ENCODE measurements at places on chromosomes 6 and 20. TPM values are rescaled to one million over a fixed set of nuclear protein-coding genes. Genes with fewer than 3 reads are reported as not detected.

The EDN3 gene
- 17.6 TPM for total RNA-seq

The ACTL10 gene
- total RNA-seq, result 0.66 TPM

The SAMD5 gene
- 12.6 TPM for total RNA-seq

The IP6K3 gene
- 0.16 TPM for total RNA-seq

The TAF11 gene
- total RNA-seq, result 36.7 TPM

The LAMA5 gene
- total RNA-seq, result 618 TPM

The CST2 gene
- 1.2 TPM for total RNA-seq

The HNF4A gene
- 0.20 TPM for total RNA-seq

DNA sequence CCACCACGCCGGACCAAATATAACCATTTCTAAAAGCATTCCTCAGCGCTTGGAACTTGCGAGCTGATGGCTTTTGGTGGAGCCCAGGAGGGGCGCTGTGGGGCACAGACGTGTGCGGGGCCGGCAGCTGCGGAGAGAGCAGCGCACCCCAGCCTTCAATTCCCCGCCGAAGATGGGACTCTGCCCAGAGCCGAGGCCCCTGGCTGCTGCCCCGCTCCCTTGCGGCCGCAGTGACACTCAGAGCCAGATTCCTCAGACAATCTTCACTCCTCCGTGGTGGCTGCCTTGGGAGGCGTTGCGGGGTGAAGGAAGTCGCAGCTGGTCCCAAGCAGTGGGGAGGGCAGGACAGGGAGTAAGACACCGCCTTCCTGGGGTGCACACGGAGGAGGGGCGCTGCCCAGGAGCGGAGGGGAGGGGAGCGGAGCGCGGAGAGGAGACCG is 87.7 kb downstream of the TMEM242 start:
- H3K27ac ChIP-seq, result peak overlapping the region; percentile 51
- DNase-seq, result peak; percentile 68
- H3K4me1 ChIP-seq, result peaks cover 29% of the 10 kb centered on the region
- peaks cover 67% of the 10 kb centered on the region for H3K27me3 ChIP-seq
- no peaks in the 10 kb centered on the region for H3K36me3 ChIP-seq

- DNase-seq, result no peak
- no peaks in the 10 kb centered on the region for H3K27me3 ChIP-seq
- peaks cover 9% of the 10 kb centered on the region for H3K4me1 ChIP-seq
- peaks cover 13% of the 10 kb centered on the region for H3K36me3 ChIP-seq
These were observed 43.7 kb downstream of the TMEM200A start for GRCh38 chr6:130409418-130410100.

DNA sequence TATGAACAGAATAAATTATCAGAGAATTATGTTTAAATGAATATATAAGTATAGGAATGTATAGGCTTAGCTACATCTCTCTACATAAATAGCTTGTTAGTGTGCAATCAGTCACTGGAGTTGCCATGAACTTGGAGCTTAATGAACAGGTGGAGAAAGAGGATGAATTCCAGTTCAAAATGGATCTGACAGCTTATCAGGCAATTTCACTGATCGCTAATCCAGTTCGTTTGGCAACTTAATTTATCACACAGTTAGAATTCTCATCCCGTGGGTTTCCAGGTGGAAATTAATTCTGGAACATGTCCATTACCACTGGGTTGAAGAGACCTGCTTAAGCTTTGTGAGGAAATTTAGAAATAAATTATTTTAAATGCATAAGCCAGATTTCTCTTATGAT is 118.1 kb downstream of the MACROD2 start:
- DNase-seq, result no peak
- H3K4me3 ChIP-seq, result no peak overlapping the region
- peaks cover 13% of the 10 kb centered on the region for H3K27me3 ChIP-seq

DNA sequence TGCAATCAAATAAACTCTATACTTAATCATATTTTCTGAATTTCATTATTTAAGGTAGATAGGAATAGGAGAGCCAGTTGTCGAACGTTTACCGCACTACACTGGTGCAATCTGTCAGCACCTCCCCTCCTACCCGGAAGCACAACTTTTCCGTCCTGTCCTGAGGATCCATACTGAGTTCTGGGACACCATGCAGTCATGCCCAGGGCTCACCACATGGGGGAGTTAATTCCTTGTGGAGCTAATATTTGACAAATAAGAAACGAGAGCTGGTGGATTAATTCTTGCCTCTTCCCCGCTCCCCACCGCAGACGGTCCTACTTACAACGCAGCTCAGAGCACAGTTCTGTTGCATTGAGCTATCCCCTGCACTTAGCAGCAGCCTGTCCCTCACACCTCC is 107.7 kb upstream of the RALGAPA2 start:
- peaks cover 12% of the 10 kb centered on the region for H3K4me1 ChIP-seq
- no peaks in the 10 kb centered on the region for H3K36me3 ChIP-seq
- DNase-seq, result no peak
- H3K27ac ChIP-seq, result no peak overlapping the region
- peaks cover 27% of the 10 kb centered on the region for H3K27me3 ChIP-seq

DNA sequence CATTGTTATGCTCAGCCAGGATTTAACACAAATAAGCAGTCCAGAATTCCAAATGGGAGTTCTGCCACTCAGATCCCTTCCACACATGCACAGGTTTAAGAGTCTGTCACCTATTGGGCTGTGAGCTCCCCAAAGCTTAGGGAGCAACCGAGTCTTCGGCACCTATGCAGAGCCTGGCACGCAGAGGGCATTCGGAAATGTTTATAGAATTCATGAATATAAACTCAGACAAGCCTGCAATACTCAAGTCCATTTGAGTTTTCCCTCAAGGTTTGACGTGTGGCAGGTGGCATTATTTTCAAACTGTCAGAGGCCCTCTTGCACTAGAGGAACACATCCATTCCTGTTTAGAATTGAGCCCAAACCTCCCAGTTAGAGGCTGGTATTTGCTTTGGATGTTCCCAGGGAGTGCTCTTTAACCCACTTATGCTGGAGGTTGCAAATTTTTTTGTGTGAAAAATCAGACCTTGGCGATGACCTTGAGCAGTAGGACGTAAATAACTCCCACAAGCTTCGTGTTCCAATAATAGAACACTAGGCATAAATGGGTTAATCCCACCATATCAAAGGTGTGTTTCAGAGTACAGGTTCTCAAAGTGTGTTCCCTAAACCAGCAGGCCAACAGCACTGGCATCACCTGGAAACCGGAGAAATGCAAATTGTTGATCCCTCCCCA is 28.1 kb downstream of the MAP1LC3A start:
- H3K27ac ChIP-seq, result no peak overlapping the region
- peaks cover 4% of the 10 kb centered on the region for H3K4me1 ChIP-seq
- H3K27me3 ChIP-seq, result no peaks in the 10 kb centered on the region
- H3K4me3 ChIP-seq, result no peak overlapping the region
- H3K36me3 ChIP-seq, result peaks cover 5% of the 10 kb centered on the region

DNA sequence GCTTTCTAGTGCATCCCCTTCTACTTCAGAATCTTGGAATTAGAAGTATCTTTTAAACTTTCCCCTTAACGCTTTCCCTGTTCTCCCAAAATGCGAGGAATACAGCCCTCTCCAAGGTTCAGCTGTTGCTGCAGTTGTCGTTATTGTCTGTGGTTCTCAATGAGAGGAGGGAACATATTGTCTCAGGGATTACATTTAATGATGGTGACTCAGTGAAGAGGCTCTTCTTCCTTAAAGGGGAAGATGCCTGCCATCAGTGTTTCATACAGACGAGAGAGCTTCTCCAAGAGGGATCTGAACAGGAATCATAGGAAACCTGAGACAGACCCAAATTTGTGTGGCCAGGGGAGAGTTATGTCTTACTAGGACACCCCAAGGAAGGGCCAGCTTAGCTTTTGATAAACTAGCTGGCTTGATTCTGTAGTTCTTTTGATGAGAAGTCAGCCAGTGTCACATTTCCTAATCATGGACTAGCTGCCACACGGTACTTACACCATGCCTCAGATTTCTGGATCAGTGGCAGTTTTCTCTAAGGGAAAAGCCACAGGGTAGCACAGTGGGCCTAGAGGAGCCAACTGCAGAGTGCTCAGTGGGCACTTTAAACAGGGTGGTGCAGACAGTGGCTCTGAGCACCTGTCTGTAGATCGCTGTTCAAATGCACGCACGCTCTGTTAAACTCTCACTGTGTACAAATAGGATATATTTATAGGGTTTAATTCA is 59.7 kb upstream of the TMEM181 start:
- DNase-seq, result no peak
- no peaks in the 10 kb centered on the region for H3K4me1 ChIP-seq
- H3K27ac ChIP-seq, result no peak overlapping the region
- no peaks in the 10 kb centered on the region for H3K27me3 ChIP-seq
- H3K36me3 ChIP-seq, result peaks cover 42% of the 10 kb centered on the region

DNA sequence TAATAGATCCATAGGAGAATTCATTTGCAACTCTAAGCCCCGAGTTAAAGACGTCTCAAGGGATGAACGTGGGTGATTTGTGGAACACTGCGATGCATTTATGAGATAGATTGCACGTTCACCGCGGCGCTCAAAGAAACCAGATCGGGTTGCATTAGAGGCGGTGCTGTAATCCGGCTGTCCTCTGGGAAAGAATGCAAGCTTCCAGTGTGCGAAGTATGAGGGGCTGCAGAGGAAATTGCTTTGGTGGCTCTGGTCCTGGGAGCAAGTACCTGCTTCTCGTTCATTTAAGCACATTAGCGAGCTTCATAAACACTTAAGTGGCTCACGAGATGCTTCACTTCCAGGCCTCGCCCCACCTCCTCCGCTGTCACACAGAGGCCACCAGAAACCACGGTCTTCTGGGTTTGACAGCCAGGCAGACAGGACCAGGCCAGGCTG is 182.3 kb downstream of the CDH4 start:
- peaks cover 34% of the 10 kb centered on the region for H3K4me1 ChIP-seq
- H3K27me3 ChIP-seq, result peaks cover 64% of the 10 kb centered on the region
- no peak overlapping the region for H3K4me3 ChIP-seq
- DNase-seq, result no peak

- DNase-seq, result no peak
- peak overlapping the region; percentile 91 for H3K27ac ChIP-seq
- H3K4me3 ChIP-seq, result peak overlapping the region; percentile 90
- peaks cover 29% of the 10 kb centered on the region for H3K4me1 ChIP-seq
- peaks cover 7% of the 10 kb centered on the region for H3K27me3 ChIP-seq
- H3K36me3 ChIP-seq, result no peaks in the 10 kb centered on the region
These were observed 768 bp upstream of the FYN start for GRCh38 chr6:111874025-111874415.

DNA sequence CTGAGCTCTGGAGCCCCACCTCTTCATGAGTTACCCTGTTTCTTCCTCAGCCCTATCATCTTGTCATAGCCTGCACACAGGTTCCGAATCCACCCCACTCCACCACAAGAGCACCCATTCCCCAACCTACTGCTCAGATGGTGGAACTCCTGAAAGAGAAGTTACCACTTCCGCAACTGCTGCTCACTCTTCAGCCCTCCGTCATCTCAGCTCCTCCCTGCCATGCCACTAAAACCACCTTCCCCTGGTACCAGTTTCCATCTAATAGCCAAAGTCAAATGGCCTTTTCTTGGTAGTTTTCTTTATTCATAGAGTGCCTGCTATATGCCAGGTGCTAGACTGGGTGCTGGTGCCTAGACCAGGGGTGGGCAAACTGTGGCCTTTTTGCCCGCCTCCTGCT is 3.9 kb downstream of the RAB22A start:
- H3K4me3 ChIP-seq, result no peak overlapping the region
- H3K4me1 ChIP-seq, result peaks cover 10% of the 10 kb centered on the region

- no peaks in the 10 kb centered on the region for H3K4me1 ChIP-seq
- peaks cover 2% of the 10 kb centered on the region for H3K36me3 ChIP-seq
- no peak for DNase-seq
These were observed 25.0 kb upstream of the NELFCD start for GRCh38 chr20:58956078-58956477.

DNA sequence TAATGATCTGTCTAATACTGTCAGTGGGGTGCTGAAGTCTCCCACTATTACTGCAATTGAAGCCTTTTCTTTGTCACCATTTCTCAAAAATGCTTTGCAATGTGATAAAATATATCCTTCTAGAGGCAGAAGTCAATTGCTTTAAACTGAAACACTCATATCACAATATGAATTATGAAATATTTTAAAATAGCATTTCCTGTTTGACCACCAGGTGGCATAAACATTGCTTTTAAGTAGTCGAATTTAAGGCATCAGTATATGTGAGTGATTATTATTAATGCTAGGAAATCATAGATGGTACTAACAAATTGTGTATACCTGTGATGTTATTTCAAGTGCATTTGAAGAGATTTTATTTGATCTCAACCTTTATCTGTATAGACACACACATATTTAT is 87.5 kb downstream of the MEI4 start:
- no peak for DNase-seq
- H3K4me1 ChIP-seq, result no peaks in the 10 kb centered on the region
- no peaks in the 10 kb centered on the region for H3K36me3 ChIP-seq
- H3K27me3 ChIP-seq, result no peaks in the 10 kb centered on the region
- no peak overlapping the region for H3K27ac ChIP-seq
- H3K4me3 ChIP-seq, result no peak overlapping the region

GRCh38 chr6:19180348-19181072 is 656.7 kb upstream of the ID4 start:
- peak overlapping the region; percentile 44 for H3K27ac ChIP-seq
- peaks cover 3% of the 10 kb centered on the region for H3K4me1 ChIP-seq
- no peak overlapping the region for H3K4me3 ChIP-seq
- peaks cover 5% of the 10 kb centered on the region for H3K36me3 ChIP-seq
- DNase-seq, result no peak

DNA sequence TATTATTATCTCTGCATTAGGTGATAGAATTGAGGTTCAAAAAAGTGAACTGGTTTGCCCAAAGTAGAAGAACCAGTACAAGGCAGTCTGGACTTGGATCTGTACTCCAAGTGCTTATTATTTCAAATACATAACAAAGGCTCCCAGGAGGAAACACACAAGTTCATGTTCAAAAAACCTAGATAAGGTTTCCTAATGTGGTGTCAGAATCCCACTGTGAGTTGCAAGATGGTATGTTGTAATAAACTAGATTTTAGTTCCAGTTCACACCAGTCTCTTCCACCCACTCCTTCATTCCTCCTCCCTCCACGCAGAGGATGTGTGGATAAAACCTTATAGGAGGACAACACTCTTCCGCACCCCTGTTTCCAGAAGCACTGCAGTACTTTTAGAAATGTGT is 42.8 kb downstream of the KIAA0319 start:
- no peak overlapping the region for H3K27ac ChIP-seq
- H3K4me3 ChIP-seq, result no peak overlapping the region
- H3K4me1 ChIP-seq, result no peaks in the 10 kb centered on the region
- H3K36me3 ChIP-seq, result no peaks in the 10 kb centered on the region
- no peak for DNase-seq
